ENCODE measurements at places on chromosomes 12 and 14.

DNA sequence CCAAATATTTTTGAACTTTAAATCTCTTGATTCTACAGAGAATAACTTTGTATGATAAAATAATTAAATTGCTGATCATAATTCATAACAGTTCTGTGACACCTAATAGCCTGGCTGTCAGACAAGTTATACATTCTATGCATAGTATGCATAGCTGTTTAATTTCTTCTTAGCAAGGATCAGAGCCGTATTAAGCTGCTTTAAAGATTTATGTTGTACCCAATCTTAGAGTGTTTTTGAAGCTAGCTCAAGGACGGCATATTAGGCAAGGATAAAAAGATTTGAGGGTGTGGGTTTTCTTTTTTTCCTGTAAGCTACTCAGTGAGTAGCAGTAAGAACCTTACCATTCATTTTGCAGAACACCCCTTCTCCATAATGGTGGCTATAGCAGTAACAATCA lies 45.9 kb downstream of the SLC17A8 start:
- no peak for DNase-seq

- no peak for DNase-seq
Observed at GRCh38 chr12:95390192-95390591, 83.8 kb upstream of the METAP2 start.

DNA sequence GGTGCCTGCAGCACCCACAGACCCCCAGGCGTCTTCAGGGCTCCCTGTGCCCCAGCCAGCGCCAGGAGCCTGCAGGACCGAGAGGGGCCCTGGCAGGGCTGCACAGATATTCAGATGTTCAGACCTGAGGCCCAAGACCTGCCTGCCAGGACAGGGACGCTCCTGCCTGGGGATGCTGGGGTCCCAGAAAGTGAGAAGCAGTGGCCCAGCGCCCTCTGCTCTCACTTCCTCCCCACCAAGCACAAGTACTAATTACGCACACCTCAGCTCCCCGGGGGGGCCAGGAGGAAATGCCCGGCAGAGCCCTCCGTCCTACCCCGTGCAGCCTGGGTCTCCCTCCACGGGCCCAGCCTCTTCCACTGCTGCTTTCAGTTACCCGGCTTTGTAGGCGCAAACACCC lies 28.8 kb upstream of the INF2 start:
- DNase-seq, result no peak

DNA sequence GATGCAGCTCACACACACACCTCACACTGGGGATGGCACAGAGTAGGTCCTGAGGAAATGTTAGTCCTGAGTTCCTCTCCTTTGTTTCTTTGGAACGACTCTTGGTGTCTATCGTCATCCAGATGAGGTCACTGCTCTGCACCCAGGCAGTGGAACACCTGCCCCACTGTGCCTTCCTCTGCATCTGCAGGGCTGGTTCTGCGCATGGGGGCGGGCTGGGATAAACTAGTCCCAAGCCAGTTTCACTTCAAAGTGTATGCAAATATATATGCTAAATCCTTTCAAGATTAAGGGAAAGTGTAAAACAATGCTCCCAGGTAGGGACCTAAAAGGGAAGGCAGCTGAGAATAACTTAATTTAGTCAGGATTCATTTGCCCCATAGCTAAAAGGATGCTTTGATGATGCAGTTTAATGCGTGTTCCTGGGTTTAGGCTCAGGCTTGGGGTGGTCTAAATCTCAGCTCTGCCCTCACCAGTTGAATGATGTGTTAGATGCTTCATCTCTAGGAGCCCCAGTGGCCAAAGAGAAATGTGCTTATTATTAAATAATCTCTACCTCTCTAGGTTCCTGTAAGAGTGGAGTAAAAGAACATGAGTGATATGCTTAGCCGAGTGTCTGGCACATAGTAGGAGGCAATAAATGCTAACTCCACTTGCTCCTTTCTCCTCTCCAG lies 47.1 kb upstream of the OVCH1 start:
- no peak for DNase-seq

DNA sequence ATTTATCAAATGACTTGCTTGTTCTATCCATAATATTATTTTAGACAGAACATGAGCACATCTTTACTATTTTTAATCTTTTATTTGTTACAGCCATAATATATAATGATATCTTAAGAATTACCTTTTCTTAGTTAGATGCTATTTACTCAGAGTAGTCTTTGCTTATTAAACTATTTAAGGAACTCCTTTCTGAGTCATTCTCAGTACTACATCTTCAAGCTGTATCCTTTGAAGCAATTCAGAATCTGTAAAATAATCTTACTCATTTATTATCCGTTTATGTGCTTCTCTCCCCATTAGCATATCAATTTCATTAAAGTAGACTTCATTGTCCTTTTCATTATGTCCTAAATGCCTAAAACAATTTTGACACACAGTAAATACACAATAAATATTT lies 240.4 kb upstream of the FAR2 start:
- no peak for DNase-seq

DNA sequence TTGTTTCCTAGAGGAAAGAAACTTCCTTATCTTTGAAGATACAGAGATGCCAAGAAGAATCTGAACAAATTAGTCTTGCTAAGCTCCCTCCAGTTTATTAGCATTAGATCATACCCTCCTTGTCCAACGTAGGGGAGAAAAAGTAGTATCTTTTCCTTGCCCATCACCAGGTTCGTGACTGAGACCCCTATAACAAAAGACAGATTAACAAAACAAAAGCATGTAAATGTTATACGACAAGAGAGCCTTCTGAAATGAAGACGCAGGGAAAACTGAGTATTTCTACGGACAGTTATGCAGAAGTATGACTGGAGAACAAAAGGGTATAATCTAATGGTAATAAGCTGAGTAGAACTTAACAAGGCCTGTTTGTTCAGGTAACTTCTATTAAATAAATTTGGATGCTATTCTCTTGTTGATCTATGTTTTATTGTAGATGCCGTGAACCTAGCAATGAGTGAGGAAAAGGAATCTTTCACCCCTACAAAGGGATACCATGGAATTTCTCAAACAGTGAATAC lies 2.9 kb upstream of the CLEC7A start:
- no peak for DNase-seq

- no peak for DNase-seq
Observed at GRCh38 chr12:24421759-24422158, 472.3 kb upstream of the SOX5 start.

All from CD8-positive, alpha-beta memory T cell (primary cell).